NCI-H2029 treated with DMSO at 0.1 percent for 48 hours (cell line): ENCODE measurements at places on chromosomes 12 and 14.

DNA sequence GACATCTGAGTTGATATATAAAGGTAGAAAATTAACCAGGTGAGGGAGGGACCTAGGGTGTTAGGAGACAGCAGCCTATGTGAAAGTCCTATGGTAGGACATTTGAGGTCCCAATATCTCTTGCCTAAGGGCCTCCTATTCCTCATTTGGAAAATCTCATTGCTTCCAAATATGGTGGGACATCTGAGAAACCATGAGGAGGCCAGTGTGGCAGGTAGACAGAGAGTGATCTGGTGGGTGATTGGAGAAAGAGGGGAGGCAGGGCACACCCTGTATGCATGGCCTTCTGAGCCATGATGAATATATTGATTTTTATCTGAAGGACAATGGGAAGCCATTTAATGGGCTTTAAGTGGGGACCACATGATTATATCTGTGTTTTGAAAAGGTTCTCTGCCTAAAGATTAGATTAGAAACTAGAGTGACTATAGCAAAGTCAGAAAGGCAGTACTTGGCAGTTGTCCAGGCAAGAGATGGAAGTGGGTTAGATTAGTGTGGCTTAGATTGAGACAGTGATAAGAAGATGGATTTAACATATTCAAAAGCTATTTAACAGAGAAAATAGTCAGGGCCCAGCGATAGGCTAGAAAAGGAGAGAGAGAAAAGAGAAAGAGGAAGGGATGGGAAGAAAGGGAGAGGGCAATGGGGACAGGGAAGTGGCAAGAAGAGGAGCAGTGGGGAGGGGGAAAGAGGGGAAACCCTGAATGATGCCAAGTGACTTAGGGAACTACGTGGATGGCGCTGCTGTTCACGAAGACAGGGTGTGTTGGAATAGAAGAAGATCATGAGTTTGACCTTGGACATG, 237.2 kb upstream of the SRRM4 start:
- DNase-seq = no peak

- peak; percentile 6 for DNase-seq
Observed at GRCh38 chr14:24613241-24613640, 3.8 kb upstream of the GZMH start.

GRCh38 chr14:21136024-21136423, 19.8 kb downstream of the OR5AU1 start:
- no peak for DNase-seq

DNA sequence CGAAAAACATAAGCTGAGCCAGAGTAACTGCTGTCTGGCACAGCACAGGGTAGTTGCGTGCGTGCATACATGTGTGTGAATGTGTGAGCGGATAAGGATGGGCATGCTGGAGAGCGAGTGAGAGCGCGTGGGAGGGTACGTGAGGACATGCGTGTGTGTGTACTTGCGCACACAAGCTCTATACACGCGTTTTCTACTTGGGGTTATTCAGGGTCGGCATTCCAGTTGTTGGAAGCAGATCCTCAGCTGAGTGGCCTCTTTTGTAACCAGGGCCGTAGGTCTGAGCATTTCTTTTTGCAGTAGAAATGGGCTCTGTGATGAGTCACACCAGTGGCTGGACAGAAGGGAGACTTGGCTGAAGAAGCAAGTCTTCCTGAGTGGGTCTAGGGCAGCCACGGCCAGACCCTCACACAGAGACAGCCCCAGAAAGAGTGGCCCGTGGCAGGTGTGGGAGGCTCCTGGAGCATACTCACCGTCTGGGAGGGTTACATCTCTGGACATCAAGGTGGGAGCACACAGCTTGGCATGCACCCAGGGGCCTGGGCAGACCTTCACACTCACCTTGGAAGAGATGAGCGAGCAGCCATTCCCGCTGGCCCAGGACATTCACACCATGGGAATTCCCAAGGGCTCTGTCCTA, 78.0 kb downstream of the LRRC74A start:
- DNase-seq = no peak

DNA sequence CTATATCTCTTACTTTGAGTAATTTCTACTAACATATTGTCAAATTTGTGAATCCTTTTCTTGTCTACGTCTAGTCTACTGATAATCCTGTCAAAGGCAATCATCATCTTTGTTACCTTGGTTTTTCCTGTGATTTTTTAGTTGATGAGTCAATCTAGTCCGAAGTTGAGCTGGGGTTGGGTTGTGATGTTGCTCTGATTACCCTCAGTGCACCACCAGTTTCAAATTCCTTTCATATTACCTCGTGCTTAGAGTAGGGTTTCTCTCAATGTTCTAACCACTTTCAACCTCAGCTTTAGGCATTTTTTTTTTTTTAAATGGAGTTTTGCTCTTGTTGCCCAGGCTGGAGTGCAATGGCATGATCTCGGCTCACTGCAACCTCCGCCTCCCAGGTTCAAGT, 186.8 kb downstream of the BTG1 start:
- DNase-seq = no peak

DNA sequence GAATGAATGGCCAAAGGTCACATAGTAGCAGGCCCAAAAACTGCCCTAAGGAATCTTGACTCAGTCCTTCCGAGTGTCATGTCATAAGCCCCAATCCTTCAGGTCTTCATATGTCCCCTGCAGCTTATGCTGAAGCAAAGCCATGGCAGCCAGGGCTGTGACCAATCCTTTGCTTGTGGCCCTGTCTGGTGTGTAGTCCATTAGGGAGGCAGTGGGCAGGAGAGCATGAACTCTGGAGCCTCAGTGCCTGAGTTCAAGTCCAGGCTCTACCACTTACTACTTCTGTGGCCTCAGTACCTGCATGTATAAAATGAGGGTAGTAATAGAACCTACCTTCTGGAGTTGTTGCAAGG, 20.3 kb downstream of the PLEKHG3 start:
- DNase-seq = no peak

- DNase-seq = no peak
Observed at GRCh38 chr14:67583711-67584644, 16.1 kb downstream of the PIGH start.

DNA sequence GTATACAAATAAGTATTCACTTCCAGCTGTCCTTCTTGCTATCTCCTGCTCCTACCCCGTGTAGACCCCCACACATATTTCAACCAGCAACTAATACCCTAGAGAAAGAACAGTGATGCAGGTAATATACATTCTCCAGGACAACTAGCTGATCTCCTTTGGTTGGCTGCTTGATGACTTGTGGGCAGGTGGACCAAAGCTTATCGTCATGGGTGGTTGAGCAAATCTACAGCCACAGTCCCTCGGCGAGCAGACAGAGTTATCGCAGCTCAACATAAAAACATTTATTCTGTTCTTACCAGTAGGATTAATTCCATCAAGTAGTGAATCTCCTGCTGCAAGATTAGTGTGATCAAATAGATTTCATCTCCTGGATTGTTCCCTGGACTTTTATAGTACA, 314.3 kb downstream of the TMEM132D start:
- DNase-seq = no peak

GRCh38 chr12:11677093-11677492, 27.6 kb downstream of the ETV6 start:
- DNase-seq = no peak

GRCh38 chr12:32756476-32757066, 874 bp upstream of the YARS2 start:
- no peak for DNase-seq

- no peak for DNase-seq
Observed at GRCh38 chr12:15688838-15689625, 100.2 kb downstream of the EPS8 start.

DNA sequence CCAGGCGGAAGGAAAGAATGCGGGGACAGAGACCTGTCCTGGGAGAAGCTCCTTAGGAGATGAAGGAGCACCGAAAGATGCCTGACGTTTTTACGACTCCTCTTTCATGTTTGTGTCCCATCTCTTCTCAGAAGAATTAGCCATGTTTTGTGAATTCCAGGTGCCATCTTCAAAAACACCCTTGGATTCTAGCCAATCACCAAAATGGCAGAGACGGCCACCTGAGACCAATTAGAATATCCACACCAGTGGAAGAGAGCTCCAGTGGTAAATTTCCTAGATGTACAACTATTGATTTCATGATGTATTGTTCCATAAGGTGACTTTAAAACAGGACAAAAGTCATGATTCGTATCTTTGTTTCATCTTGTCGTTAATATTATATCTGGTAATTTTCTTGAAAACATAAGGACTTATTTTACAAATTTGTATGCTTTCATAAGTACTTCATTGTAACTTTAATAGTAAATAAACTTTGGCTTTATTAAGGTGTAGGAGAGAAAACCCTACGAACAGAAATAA, 62.3 kb upstream of the NUDT4 start:
- DNase-seq = no peak

GRCh38 chr12:120224304-120225199, 23.6 kb upstream of the RPLP0 start:
- DNase-seq = peak; percentile 29

GRCh38 chr12:81274637-81275529, 197.0 kb downstream of the ACSS3 start:
- no peak for DNase-seq

DNA sequence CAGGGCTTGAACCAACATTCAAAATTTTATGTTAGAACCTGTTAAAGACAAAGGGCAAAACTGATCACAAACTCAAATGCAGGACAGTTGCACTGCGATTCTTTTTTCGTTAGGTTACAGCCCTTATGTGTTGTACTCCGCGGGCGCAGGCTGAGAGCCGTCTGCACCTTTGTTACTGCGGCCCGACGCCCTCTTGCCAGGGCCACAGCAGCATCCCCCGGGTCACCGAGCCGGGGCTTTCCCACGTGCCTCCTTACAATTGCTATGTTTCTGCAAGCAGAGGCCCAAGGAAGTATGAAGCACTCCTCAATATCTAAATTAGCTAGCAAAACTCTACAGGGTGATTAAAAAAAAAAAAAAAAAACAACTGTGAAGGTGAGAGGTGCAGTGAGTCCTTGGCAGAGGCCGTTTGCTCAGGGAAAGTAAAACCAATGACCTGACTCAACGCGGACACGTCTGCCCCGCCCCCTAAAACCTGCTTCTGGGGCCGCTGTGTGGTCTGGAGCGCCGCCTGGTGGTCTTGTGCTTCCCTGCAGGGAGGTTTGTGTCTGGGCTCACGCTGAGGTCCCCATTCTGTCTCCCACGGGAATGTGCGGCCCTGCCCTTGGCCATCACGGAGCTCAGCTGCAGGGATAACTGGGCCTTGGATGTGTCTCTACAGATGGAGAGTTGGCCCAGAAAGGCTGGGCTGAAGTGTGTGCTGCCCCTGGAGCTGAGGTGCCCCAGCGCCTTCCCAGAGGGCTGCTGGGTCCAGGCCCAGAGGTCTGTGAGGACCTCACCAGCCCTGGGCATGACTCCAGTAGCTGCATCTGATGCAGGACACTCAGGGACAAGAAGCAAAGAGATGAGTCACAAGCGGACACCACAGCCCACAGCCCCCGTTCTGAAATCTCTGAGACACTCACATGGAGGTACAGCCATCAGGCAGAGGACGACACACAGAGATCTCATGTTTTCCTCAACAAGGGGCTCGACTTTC, 418.5 kb downstream of the TMEM121 start:
- no peak for DNase-seq

GRCh38 chr14:71488703-71489191, 443.5 kb upstream of the RGS6 start:
- no peak for DNase-seq

DNA sequence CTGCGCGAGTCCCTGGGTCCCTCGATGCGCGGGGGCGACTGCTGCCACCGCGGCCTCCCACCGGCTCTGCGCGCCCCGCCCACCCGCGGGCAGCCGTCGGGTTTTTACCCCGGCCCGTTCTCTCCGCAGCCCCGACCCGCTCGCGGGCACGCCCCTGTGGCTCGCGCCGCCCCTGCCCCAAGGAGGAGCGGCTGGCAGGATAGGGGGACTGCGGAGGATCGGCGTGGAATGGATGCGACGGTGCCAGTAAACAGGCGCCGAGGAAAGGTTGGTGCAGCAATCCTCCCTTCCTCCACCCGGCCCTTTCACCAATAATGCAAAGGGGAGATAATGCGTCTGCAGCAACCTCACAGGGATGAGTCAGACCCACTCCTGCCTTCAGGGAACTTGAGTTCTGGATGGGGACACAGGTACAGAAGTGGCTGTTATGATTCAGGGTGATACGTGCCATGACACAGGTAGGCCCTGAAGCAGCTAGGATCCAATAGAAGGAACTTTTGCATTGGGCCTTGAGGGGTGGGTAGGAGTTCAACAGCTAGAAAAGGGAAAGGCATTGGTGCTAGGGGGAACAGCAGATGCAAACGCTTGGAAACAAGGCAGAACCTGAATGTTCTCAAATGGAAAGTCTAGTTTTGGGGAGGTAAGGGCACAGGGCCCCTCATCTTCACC, 554 bp upstream of the DEGS2 start:
- DNase-seq = no peak

- no peak for DNase-seq
Observed at GRCh38 chr14:62117751-62118105, 355.5 kb downstream of the SNAPC1 start.

DNA sequence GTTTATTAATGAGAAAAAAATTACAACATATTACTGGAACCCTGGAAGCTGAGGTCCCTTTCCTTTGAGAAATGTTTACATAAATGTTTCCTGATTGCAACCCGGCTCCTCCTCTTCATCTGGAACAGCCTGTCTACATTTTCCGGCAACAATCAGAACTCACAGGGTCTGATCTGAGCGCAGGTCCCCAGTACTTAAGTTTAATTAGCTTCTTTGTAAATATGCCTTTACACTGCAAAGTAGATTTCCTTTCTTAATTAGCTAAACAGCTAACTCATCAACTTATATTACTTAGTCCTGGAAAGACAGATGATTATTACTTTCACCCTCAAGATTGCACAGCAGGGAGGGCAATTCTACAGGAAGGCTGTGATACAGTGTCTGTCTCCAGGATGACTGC, 213.0 kb downstream of the MON2 start:
- no peak for DNase-seq

GRCh38 chr12:15842108-15842507, 40.1 kb upstream of the STRAP start:
- no peak for DNase-seq

- DNase-seq = no peak
Observed at GRCh38 chr12:21353948-21354347, 18.8 kb upstream of the IAPP start.

- no peak for DNase-seq
Observed at GRCh38 chr12:110995016-110995415, 74.6 kb upstream of the MYL2 start.

DNA sequence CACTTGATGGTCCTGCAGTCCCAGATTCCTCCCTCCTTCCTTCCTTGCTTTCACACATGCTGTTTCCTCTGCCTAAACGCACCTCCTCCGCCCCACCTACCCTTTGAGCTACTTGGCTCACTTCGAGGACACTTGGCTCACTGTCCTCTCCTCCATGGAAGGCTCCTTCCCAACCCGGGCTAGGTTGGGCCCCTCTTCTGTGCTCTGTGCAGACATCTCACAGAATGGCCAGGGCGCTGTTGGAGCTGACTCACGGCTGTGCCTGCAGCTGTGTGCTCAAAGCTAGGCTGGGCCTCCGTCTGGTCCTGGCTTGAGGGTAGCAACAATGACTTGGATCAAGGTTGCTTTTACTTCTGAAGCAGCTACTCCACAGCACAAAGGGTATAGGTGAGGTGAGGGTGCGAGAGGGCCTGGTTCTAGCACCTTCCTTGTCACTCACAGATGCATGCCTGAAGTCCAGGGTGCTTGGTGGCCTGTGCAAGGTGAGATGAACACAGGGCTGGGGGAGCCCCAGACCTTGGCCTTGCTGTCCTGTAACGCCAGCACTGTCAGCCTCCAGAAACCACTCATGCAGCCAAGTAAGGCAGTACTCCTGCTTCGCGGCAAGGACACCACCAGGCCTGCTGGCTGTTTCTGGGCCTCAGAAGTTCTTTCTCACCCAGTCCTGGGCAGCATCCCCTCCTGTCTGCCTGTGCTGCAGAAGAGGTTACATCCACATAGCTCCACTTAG, 61.8 kb downstream of the GALNT16 start:
- no peak for DNase-seq
